ENCODE measurements at places on chromosomes 16 and 17.

DNA sequence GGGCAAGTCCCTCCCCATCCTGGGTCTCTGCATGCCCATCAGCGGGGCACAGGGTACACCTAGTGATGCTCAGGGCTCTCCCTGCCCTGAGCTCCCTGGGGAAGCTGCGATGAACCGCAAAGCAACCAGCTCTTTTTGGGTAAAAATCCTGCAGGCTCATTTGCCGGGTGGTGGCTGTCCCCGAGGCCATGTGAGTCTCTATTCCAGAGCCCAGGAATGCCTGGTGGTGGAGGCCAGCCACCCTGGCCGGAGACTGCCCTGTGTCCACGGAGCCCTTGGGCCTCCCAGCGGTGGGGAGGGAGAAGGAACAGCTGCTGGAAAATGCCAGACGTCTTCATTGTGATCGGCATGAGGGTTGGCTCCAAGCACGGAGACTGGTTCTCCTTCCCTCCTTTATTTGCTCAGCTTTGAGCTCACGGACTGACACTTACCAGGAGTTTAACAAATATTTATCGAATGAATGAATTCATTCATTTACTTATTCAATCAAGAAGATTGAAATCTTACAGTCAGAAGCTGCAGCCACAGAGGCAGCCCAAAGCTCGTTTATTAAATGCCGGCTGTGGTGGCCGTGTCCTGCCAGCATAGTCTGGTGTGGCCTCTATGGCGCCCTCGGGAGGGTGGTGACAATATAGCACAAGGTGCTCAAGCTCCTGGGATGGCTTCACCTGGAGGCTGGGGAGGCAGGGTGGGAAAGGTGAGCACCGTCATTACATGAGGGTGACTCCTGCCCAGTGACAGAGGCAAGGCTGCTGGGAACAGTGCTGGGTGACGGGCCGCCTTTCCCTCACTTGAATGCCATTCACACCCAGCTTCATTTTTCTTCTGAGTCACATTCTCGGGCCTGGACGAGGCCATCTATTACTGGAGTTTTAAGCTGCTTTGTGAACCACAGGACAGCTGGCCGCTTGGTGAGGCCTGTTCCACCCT, 31.1 kb upstream of the JPH3 start:
- no peak for DNase-seq

DNA sequence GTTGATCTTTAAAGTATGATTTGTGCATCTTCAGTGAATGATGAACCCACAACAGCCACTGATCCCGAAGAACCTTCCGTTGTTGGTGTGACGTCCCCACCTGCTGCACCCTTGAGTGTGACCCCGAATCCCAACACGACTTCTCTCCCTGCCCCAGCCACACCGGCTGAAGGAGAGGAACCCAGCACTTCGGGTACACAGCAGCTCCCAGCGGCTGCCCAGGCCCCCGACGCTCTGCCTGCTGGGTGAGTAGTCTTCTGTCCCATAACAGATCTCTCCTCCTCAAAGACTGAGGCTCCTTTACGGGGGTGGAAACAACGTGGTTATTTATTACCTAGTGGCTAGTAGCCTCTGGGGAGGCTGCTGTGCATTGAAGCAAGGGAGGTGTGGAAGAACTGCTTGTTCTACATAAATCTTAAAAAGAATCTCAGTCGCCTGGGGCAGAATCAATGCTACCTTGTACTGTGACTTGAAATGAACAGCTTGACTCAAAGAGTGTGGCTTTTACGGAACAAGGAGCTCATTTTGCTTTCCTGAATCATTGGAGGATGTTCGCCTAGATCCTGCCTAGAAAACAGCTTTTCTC, 63.0 kb upstream of the CLEC18A start:
- DNase-seq, result no peak

DNA sequence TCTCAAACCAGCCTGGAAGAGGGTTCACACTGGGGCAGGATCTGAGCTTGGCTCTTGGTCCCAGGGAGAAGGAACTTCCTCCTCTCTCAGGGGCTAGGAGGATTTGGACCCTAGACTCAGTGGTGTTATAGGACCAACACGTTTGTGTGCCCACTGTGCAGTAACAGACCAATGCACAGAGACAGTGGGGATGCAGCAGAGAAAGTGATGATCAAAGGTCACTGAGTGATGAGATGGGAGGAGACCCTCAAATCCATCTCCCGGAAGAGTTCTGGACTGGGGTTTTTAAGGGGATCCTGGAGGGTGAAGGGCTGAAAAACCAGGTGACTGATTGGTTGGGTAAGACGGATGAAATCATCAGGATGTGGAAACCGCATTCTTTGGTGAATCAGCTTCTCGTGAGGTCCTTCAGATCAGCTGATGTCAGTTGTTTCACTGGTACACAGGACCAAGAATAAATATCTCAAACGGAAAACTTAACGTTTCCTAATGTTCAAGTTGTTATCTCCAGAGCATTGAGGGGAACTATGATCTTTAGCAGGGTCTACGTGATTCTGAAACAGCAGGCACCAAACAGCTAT, 3.3 kb upstream of the VAC14 start:
- no peak for DNase-seq

DNA sequence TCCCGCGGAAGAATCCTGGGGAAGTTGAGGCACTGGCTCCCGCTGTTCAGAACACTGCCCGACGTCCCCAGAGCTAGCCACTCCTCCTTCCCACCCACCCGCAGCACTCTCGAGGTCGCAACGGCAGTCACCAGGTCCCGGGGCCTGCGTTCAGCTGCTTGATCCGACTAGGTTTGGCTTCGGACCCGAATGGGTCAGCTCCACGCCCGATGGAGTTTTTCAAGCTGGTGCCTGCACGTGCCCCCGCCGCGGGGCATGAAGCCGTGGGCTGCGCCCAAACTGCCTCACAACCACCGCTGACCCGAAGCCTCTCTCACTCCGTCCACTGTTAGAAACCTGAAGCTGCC, 12.4 kb upstream of the ODF4 start:
- no peak for DNase-seq

DNA sequence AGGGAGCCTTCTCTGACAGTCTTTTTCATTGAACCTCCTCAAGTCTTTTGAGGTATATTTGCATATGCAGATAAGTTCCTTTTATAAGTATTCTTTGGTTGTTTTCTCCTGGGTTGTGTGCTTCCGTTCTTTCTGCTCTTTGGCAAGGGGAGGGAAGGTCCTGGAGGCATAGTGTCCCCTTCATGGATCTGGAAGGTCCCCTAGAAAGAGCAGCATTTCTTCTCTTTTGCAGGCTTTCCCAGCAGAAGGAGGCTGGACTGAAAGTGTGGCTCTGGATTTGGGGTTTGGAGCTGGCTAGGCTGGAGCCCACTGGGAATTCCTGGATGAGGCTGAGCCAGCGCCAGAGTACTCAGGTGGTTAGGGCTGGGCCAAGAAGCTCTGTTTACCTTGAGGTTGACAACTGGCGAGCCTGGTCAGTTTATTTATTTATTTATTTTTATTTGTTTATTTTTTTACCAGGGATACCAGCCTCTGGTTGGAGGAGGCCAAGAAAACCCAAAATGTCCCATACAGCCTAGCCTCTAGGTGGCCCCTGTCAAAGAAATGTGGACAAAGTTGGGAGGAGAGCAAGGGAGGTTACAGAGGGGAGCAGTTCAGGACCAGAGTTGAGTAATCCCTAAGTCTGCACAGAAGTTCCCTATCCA, 5.4 kb upstream of the TOP2A start:
- DNase-seq, result no peak

- DNase-seq, result no peak
Measured at GRCh38 chr17:41417576-41418015, 6.8 kb downstream of the KRT37 start.

Measured in stimulated activated CD8-positive, alpha-beta memory T cell treated with anti-CD3 and anti-CD28 coated beads, Interleukin-7, amount 100 ng/mL, for 1 hour (primary cell).